ENCODE measurements at places on chromosomes 5 and 9. TPM values are rescaled to one million over a fixed set of nuclear protein-coding genes. Genes with fewer than 3 reads are reported as not detected.
A peak's percentile ranks its signal among the peaks of the same experiment; 100 is the strongest.

GRCh38 chr5:129972465-129973141 lies 68.3 kb downstream of the CHSY3 start:
- no peaks in the 10 kb centered on the region for H3K4me1 ChIP-seq
- no peaks in the 10 kb centered on the region for H3K36me3 ChIP-seq
- H3K27me3 ChIP-seq, result no peaks in the 10 kb centered on the region

DNA sequence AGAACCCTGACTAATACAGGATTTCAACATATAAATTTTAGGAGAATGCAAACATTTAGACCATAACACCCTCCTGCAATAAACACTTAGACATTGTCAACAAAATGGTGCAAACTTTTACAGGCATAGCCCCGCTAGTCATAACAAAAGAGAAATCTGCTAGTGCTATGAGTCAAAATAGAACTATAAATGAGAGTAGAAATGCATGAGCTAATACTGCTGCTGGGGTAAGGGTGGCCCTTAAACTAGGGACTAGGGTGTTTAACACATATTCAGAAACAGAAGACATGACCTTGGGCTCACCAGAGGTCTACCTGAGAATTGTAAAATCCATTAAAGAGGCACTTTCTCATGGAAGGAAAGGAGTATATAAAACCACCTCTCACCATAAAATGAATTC lies 131.6 kb downstream of the TLR4 start:
- no peak overlapping the region for H3K27ac ChIP-seq
- no peaks in the 10 kb centered on the region for H3K36me3 ChIP-seq
- H3K27me3 ChIP-seq, result no peaks in the 10 kb centered on the region
- no peaks in the 10 kb centered on the region for H3K4me1 ChIP-seq
- no peak overlapping the region for H3K4me3 ChIP-seq

DNA sequence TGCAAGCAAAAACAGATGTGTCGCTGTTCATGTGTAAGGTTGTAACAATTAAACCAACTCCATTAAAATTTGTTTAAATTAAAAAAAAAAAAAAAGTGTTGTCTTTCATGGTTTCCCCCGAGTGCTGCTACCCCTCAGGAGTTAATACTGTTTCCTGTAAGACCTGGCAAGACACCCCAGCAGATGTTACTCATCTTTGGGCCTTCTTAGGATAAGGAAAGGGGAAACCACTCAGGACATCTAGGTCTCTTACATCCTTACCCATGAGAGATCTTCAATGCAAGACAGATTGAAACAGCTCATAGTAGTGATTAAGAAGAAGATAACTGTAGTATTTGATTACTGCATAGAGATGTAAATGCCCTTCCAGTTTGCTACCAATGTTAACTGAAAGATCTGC lies 33.5 kb upstream of the F2R start:
- no peaks in the 10 kb centered on the region for H3K4me1 ChIP-seq
- no peak overlapping the region for H3K4me3 ChIP-seq
- DNase-seq, result no peak
- H3K27ac ChIP-seq, result no peak overlapping the region
- H3K27me3 ChIP-seq, result no peaks in the 10 kb centered on the region

DNA sequence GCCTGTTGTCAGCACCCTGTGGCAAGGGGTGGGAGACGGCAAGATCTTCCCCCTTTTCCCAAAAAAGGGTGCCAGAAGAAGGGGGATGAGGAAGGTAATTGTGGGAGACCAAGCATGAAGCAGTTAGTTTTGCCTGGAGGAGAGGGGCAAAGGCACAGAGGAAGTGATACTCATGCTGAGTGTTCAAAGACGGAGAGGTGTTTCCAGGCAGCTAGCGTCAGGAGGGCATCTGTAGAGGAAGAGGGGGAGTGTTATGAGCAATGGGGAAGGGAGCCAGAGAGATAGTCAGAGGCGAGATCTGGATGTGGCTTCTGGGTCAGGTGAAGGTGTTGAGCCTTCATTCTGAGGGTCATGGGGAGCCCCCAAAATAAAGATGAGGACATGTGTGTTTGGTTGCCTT lies 26.9 kb upstream of the ADAM19 start:
- no peak for DNase-seq
- no peaks in the 10 kb centered on the region for H3K4me1 ChIP-seq
- no peaks in the 10 kb centered on the region for H3K27me3 ChIP-seq
- H3K27ac ChIP-seq, result no peak overlapping the region
- no peak overlapping the region for H3K4me3 ChIP-seq

GRCh38 chr5:119078861-119079260 lies 8.0 kb downstream of the DMXL1 start:
- no peak overlapping the region for H3K27ac ChIP-seq
- no peaks in the 10 kb centered on the region for H3K36me3 ChIP-seq

GRCh38 chr5:54867310-54867944 lies 118.0 kb downstream of the ESM1 start:
- H3K36me3 ChIP-seq, result no peaks in the 10 kb centered on the region
- DNase-seq, result no peak
- no peak overlapping the region for H3K4me3 ChIP-seq
- peaks cover 2% of the 10 kb centered on the region for H3K4me1 ChIP-seq
- H3K27me3 ChIP-seq, result no peaks in the 10 kb centered on the region

DNA sequence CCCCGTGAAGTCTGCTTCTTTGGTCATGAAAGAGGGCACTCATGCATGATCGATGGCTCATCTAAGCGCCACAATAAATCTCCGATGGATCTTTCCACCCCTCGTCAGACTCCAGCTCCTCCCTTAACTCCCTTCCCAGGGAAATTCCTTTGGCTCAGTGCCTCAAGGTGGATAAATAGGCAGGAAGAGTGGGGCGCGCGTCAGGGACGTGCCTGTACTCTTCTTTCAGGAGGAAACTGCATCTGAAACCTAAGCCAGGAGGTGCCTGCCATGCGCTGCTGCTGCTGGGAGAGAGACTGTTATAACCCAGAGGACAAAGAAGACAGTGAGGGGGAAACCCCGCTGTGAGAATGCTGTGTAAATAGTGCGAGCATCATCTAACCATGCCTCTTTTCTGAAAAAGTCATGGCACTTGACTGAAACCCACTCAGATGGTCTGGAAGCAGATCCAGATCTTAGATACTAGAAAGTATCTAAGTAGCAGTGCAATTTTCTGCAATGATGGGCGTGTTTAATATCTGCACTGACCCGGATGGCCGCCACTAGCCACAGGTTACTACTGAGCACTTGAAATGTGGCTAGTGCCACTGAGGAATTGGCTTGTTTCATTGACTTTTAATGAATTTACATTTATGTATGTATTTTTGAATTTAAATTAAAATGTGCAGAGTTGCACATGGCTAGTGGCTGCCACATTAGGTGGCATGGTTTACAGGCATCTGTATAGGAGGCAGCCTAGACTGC lies 120.3 kb upstream of the BASP1 start:
- H3K4me3 ChIP-seq, result no peak overlapping the region
- DNase-seq, result no peak
- no peaks in the 10 kb centered on the region for H3K27me3 ChIP-seq
- no peaks in the 10 kb centered on the region for H3K36me3 ChIP-seq
- H3K4me1 ChIP-seq, result no peaks in the 10 kb centered on the region

DNA sequence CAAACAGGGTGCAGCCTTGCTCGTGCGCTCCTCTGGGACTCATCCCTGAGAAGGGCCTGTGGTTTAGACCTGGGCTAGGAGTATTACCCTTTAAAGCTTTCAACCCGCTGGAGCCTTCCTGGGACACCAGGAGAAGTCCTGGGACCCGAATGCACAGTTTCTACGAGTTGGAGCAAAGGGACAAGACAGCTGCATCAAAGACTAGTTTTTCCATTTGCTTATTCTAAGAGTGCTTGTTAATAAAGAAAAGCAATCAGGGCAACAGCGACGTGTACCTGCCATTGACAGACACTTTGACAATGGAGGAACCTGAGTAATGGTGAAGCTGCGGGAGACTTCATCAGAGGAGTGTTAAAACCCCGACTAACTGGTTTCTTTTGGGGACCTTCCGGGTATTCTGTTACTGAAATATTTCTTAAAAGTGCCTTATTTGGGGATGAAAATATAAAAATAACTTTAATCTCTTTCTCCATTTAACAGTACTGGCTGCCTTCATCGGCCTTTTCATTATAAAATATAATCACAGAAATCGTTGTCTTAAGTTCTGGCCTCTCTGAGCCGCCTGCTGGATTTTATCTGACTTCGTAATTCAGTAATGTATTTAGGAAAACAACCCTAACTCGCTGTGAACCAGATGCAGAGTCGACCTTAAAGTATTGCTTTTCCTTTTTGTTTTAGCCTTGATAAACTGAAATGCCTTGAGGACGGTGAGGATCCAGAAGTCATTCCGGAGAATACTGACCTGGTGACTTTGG lies 732 bp downstream of the SNAPC3 start:
- no peak for DNase-seq
- H3K4me1 ChIP-seq, result peaks cover 3% of the 10 kb centered on the region
- H3K27me3 ChIP-seq, result no peaks in the 10 kb centered on the region

- no peak overlapping the region for H3K4me3 ChIP-seq
- H3K4me1 ChIP-seq, result peaks cover 2% of the 10 kb centered on the region
- no peak overlapping the region for H3K27ac ChIP-seq
- no peaks in the 10 kb centered on the region for H3K36me3 ChIP-seq
These were observed 361.1 kb downstream of the DEPDC1B start for GRCh38 chr5:60338846-60339245.

DNA sequence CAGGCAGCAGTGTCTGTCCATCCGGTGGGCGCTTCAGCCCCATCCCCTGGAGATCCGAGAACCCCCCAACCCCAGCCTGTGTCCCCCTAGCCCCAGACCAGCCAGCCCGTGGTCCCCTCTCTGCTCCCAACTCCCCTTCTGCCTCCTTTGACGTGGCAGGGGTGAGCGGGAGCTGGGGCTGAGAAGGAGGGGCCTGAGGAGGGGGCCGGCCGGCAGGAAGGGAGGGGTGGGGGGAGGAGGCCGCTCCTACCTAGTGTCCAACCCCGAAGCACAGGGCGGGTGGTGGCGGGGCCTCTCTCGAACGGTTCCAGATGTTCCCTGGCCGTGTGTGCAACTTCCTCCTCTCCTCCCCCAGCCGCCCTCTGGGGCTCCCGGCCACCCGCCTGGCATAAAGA lies 31.0 kb downstream of the GOLGA2 start:
- no peak overlapping the region for H3K27ac ChIP-seq
- DNase-seq, result peak; percentile 62
- no peaks in the 10 kb centered on the region for H3K27me3 ChIP-seq
- no peak overlapping the region for H3K4me3 ChIP-seq
- peaks cover 2% of the 10 kb centered on the region for H3K4me1 ChIP-seq

The RNF20 gene
- total RNA-seq, result 33.6 TPM
